ENCODE measurements at places on chromosomes 13 and 19.

DNA sequence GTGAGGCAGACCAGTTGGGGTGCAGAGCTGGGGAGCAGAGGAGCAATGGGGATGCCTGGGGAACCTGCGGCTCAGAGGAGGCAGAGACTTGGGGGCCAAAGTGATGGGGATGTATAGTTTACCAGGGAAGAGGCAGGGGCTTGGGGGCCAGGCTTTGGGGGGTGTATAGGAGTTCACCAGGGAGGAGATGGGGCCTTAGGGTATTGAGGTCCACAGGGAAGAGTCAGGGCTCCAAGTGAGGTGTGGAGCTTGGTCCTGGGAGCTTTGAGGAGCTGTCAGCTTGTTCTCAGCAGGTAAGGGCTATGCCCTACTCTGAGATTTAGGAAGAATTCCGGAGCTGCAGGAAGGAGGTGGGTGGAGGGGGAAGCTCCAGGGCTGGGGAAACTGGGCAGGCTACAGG, 10.8 kb downstream of the TNFAIP8L1 start:
- no peak for DNase-seq

DNA sequence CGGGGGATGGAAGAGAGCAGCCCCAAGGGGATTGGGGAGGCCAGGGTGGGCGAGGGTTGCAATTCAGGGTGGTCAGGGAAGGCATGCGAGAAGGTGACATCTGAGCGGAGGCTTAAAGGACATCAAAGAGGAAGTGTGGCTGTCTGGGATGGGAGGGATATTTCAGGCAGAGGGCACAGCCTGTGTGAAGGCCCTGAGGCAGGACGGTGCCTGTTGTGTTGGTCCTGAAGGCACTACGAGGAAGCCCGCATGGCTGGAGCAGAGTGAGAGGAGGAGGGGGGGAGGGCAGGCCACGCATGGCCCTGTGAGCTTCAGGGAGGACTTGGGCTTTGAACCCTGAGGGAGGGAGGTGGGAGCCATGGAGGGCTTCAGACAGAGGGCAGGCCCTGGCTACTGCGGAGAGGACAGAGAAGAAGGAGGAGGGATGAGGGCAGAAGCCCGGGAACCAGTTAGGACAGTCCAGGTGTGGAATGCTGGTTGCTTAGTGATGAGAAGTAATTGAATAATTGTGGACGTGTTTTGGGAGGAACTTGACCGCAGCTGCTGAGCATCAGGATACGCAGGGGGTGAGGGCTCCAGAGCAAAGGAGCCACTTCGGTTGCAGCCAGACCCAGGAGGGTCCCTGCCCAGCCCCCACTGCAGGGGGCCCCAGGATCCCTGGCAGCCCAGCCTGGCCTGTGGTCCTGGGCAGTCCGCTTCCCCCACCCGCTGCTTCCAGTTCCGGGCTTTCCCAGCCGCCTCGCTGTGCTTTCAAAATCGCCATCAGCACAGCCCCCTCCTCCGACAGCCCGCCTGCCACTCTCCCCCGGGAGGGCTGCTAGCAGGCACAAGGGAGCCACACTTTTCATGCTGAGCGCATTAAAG, 6.2 kb downstream of the TLE6 start:
- peak; percentile 23 for DNase-seq

- no peak for DNase-seq
These were observed 13.6 kb downstream of the EPN1 start for GRCh38 chr19:55688422-55689218.

GRCh38 chr19:3459089-3459881, 21.0 kb downstream of the SMIM24 start:
- peak; percentile 60 for DNase-seq

DNA sequence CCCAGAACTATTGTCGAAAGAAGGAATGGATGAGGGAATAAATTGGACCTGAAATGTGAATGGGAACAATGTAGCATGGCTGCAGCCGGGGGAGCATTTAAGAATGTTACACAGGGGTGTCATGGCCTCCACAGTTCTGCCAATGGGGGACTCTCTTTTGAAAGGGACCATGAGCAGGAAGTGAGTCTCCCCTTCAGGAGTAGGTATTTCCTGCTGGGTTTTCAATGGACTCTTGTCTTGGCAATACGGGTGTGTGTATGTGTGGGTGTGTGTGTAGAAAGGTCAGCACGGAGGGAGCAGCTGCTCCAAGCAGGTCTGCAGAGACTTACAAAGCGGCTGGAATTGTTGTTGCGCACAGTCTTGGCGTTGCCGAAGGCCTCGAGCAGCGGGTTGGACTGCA, 24.4 kb downstream of the MYO1F start:
- no peak for DNase-seq

GRCh38 chr13:36965767-36966166, 33.4 kb downstream of the ALG5 start:
- peak; percentile 42 for DNase-seq

DNA sequence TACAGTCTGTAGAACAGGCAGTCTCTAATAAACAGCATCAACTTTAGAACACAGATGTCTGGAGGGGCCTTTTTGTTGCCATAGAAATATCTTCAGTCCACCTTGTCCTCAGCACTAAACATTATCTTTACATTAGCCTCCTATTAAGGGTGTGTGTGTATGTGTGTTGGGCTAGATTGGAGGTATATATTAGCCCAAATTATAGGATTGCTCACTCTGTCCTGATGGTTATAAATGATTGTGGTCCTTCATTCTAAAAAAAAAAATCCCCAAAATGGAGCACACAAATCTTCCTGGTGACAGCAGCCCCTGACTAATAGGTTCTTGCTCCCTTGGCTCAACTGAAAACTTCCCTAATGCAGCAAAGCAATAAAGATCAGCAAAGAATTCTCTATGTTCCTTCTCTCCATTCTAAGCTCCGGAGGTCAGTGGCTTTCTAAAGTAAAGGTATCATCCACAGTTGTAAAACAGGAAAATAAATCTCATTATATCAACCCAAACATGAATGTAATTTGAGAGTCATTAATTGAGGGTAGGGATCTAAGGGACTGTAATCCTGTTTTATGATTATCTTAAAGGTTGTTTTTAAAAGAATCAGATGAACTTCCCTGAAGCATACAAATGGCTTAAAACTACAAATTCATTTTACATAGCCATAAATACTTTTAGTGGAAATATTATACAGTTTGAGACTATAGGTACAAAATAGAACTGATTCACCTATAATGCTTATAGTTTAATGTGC, 232.7 kb downstream of the KLF12 start:
- DNase-seq, result no peak

- DNase-seq, result no peak
These were observed 96.2 kb downstream of the COL4A2 start for GRCh38 chr13:110403315-110403714.

GRCh38 chr13:77300176-77301037, 26.5 kb downstream of the MYCBP2 start:
- DNase-seq, result peak; percentile 17

- no peak for DNase-seq
These were observed 19.6 kb downstream of the HAUS8 start for GRCh38 chr19:17055636-17056035.

GRCh38 chr13:31765138-31765785, 25.9 kb downstream of the RXFP2 start:
- peak; percentile 59 for DNase-seq

DNA sequence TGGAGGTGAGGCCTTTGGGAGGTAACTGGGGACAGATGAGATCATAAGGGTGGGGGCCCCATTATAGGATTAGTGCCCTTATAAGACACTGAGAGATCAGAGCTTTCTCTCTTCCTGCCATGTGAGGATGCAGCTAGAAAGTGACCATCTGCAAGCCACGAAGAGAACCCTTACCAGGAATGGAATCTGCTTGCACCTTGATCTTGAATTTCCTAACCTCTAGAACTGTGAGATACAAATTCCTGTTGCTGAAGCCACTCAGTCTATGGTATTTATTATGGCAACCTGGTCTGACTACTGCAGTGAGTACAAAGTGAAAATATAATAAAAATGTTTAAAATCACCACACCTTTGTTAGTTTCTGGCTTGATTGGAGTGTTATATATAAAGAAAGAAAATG, 388.0 kb downstream of the LMO7 start:
- DNase-seq, result no peak

DNA sequence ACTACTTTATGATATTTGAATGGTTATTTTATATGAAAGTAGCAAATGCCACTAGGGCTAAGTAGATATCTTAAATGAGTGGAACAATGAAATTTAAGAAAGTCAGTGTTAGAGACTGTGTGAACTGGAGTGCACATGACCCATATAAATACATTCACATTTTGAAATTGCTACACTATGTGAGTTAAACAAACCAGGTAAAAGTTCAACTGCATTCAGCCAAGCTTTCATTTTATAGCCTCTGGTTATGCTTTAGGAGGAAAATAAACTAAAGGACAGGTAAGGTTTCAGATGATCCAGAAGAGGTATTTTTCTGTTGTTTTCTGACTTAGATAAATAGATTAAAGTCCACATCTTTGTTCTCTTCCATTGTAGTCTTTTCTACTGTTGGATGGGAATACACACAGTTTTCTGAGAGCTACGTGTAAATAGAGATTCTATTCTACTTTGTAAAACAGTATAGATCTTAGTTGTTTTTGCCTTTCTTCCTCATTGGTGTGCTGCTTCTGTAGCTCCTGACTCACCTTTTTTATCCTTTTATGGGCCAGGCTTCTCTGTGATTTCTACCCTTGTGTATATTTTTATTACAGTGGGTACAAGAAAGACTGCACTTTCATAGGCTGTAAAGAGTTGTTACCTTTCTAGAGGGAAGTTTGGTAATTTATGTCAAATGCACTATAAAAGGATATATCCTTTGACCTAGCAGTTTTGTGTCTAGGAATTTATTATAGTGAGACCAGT, 54.6 kb upstream of the KCTD4 start:
- DNase-seq, result no peak

- no peak for DNase-seq
These were observed 147.3 kb downstream of the SLC7A1 start for GRCh38 chr13:29448174-29448573.

DNA sequence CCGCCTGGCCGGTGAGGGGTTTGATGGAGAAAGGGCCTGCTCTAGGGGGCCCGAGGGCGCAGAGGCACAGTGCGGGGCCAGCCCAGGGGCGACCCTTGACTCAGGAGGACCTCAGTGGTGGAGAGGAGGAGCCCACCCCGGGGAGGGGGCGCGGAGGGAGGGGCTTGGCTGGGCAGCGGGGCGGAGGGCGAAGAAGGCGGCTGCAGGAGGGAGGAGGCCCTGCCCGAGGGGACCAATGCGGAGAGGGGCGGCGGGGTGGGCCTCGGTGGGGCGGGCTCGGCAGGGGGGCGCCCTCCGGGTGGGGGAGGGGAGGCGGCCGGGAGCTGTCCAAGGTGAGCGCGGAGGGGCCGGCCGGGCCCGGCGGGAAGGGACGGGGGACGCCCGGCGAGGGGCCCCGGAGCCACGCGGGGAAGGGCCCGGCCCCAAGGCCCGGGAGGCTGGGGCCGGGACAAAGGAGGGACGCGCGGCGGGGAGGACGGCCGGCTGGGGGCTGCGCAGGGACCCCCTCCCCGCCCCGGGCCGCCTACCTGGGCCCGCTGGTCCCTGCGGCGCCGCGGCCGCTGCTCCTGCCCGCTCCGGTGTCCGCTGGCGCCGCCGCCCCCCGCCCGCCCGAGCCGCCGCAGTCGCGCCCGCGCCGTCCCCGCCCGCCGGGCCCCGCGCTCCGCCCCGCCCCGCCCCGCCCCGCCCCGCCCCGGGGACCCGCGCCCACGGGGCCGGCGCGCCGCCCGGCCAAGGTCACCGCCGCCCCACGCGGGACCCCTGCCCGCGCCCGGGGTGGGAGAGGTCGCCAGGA, at the start of gene DIRAS1:
TSS of gene DIRAS1 (minus strand) at position 596 of the 793 bp plus-strand sequence. CDS start 3,566 bp downstream, outside the sequence.
- DNase-seq, result no peak

- no peak for DNase-seq
These were observed 313.3 kb downstream of the GPC6 start for GRCh38 chr13:93539914-93540313.

GRCh38 chr13:75762076-75762937, 126.2 kb downstream of the LMO7 start:
- no peak for DNase-seq

- no peak for DNase-seq
These were observed 6.2 kb downstream of the ZNF708 start for GRCh38 chr19:21323000-21323399.

DNA sequence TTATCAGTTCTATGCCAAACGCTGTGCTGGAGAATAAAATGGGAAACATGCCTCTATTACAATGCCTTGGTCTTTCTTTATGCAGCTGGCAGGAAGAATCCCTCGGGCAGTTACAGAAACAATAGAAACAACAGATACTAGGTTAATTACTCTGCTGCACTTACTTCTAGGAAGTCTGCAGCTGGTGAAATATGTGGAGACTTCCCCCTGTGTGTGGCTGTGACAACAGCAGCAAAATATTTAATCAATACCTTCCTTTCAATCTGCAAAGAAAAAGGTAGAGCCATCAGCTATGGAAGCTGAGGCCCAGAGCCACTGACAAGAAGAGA, 9.9 kb downstream of the STOML3 start:
- DNase-seq, result no peak

DNA sequence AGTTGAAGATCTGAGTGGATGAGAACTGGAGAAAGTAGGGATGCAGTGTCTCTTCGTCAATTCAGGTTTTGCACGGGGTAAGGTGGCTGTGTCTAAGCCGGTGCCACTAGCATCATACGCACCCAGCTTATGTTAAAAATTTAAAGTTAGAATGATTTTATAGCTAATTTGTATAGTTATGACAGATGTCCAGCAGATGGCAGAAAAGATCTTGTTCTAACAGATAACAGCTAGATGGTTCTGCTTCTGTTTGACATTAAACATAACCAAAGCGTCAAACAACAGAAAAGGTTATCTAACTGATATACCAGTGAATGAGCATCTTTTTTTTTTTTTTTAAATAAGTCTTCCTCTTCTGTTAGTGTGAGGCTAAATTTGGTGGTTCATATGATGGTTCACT, 18.8 kb upstream of the EDDM13 start:
- DNase-seq, result peak; percentile 17

- peak; percentile 50 for DNase-seq
These were observed 19.0 kb upstream of the GPI start for GRCh38 chr19:34345947-34346351.

GRCh38 chr19:16446724-16447368, 24.9 kb downstream of the EPS15L1 start:
- DNase-seq, result peak; percentile 58

- DNase-seq, result no peak
These were observed 8.5 kb downstream of the ZNF430 start for GRCh38 chr19:21028969-21029268.

DNA sequence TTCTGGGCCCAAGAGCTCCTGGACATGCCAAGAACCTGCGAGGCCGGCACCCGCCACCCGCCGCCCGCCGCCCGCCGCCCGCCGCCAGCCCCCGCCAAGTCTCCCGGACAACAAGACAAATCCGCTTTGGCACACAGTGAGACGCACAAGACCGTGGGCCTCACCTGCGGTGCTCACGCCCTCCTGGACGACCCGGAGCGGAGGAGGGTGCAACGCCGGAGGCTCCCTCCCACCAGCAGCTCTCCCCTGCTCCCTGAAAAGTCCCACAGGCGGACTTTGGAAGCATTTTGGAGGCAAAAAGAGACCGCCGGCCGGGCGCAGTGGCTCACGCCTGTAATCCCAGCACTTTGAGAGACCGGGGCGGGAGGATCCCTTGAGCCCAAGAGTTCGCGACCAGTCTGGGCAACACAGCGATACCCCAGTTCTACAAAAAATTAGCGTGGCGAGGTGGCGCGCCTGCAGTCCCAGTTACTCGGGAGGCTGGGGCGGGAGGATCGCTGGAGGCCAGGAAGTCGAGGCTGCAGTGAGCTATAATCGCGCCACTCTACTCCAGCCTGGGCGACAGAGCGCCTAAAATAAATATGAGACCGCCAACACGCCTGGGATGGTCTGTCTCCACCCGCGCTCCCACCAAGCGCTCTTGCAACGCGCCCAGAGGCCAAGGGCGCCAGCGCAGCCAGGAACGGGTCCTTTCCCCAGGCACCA, 783 bp downstream of the RHPN2 start:
- no peak for DNase-seq
